ENCODE measurements at places on chromosomes 1 and 21.

GRCh38 chr1:76303340-76303717 lies 228.8 kb downstream of the ST6GALNAC3 start:
- no peak for DNase-seq

- no peak for DNase-seq
Observed at GRCh38 chr1:55188909-55189308, 26.3 kb downstream of the USP24 start.

DNA sequence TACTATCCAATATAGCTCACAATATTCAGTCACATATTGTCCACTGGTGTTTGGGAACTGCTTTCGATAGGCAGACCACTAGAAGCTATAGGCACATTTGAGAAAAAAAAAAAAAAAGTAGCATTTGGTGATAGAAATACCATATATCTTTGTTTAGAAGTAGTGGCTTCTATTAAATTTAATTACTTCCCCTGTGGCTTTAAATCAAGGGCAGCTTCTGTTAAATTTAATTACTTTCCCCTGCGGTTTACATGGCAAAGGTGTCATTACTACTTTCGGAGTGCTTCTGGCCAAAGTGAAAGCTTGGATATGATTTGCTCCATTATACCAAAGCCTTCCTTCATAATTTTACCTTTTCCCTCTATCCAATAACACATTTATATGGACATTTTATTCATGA lies 229.9 kb downstream of the TTLL7 start:
- DNase-seq: no peak

DNA sequence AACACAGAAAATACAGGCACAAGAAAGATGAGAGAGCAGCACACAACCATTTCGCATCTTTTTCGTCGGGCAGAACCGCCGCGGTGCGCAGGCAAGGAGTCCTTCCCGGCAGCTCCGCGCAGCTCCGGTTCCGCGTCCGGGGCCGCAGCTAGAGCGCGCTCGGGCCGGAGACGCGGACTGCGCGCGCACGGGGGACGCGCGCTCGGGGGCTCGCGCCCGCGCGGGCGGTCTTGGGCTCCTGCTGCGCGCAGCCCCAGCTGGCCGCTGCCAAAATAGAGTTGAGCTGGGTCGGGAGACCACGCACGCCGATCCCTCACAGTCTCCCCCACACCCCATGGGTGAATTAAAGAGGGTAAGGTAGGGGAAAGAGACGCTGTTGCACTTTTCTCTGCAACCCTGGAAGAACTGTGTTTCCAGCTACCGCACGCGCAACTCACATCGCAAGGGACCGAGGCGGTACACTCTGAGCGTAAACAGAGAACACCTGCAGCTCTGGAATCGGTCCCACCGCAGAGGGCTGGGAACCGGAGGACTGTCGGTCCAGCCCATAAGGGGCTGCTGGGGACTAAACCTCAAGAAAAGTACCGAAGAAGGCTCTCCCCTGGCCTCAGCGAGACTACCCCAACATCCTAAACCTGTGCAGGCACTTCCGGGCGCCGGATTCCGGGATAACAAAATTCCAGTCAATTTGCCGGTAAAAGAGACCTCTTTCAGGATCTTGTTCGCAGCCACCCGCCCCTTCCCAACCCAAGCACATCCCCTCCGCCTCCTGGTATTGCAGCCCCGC lies 1.7 kb downstream of the NR5A2 start:
- DNase-seq: no peak

GRCh38 chr1:111195002-111195684 lies 5.3 kb downstream of the DENND2D start:
- DNase-seq: no peak

GRCh38 chr1:157487096-157487495 lies 65.2 kb downstream of the FCRL5 start:
- no peak for DNase-seq

DNA sequence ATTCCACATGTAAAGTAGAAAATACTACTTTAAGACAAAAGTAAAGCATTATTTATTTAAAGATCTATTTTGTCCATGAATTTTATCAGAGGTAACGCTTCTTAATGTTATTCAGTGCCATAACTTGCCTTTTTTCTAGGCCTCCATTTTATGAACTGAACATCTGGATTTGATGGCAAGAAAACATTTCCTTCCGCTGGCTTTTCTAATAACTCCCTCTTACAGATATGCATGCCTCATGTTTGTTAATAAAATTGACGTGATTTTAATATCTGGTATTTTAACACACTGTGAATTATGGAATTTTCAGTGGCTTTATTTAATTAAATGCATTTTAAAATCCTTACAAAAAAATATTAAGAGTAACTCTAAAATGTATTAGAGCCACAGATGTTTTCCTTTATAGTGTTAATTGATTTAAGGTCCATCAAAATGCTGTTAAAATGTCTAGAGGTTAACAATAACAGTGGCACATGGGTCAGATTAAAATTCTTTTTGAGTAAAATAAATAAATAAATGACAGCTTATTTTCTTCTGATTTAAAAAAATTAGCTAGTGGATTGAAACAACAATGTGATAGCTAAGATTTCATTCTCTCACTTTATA lies 15.1 kb downstream of the PTPRC start:
- no peak for DNase-seq

DNA sequence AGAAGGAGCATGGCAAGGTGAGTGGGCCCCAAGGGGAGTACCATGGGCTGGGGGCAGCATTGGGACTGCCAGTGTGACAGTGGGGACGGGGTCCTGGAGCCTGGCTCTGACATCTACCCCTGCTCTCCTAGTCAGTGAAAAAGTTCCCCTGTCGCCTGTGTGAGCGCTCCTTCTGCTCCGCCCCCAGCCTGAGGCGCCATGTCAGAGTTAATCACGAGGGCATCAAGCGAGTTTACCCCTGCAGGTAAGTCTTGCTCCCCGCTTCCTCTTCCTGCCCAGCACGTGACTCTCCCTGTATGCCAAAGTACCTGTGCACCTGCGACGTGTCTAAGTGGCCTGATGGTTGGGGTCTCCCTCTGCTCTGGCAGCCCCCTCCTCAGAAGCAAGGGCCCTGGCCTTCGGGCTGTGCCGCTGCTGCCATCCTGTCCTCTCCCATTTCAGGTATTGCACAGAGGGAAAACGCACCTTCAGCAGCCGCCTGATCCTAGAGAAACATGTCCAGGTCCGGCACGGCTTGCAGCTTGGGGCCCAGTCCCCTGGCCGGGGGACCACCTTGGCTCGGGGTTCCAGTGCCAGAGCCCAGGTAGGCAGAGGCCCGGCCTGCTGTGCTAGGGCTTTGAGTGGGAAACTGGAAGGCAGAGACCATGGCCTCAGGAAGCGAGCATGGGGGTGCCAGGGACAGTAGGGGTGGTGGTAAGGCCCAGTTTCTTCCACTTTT lies 8.1 kb downstream of the ZNF687 start:
- DNase-seq: no peak

GRCh38 chr1:1046767-1047166 lies 26.8 kb downstream of the AGRN start:
- DNase-seq: no peak

GRCh38 chr1:27451343-27451742 lies 38.6 kb downstream of the WASF2 start:
- no peak for DNase-seq

GRCh38 chr1:156658945-156659574 lies 17.1 kb downstream of the BCAN start:
- DNase-seq: no peak

- DNase-seq: no peak
Observed at GRCh38 chr1:214067397-214067796, 79.6 kb downstream of the PROX1 start.

DNA sequence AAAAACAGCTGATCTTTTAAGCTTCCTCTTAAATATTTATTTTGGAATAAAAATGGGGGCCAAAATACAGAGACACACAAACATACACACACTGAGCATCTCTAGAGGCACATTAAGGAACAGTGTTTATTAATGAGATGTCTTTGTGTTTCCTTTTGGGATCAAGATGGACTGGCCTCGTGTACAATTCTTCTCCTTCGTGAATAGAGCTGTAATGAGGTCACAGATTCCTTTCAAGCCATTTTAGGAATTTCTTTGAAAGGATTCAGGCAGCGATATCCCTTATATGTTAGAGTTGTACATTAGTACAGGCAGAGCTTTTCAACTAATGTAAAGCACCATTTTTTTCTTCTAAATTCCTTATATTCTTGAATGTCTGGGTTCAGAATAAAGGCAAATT lies 295.7 kb downstream of the CHRM3 start:
- DNase-seq: no peak

DNA sequence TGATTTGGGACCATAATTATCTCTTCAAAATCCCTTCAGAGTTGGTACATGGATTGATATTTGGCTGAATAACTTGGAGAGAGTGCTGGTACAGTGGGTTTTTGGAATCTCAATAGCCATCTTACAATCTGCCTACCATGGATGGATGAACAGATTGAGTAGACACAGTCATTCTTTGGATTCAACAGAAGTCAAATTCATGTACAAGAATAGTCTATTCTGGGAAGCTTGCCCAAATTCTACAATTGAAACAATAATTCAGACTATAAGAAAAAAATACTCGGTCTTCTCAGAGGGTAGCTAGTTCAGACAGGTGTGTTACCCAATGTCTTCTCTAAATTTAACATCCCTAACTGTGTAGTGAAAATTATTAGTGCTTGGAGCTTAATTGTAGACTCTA lies 574.0 kb downstream of the LRRIQ3 start:
- DNase-seq: no peak

Data from AG04450 (cell line).